KG1 (cell line): ENCODE measurements at places on chromosomes 5 and 9.

- DNase-seq: no peak
These were observed 23.9 kb downstream of the LECT2 start for GRCh38 chr5:135930949-135931295.

DNA sequence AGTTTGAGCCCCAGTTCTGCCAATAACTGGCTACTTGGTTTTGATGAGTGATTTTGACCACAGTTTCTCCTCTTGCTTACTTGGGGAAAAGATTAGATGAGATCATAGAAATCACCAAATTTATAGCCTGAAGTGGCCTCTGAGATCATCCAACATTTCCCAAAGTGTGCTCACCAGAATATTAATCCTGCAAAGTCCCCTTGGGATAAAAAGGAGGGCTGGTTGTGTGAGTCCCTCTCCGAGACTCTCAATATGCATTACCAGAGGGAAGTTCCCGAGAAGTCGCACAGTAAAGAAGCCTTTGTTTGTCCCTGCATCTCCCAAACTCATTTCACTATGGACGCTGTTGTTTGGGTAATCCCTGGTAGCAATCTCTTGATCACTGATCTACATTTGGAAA lies 88.4 kb upstream of the ADRA1B start:
- DNase-seq: no peak

GRCh38 chr5:134603059-134603458 lies 29.6 kb downstream of the SAR1B start:
- DNase-seq: no peak

DNA sequence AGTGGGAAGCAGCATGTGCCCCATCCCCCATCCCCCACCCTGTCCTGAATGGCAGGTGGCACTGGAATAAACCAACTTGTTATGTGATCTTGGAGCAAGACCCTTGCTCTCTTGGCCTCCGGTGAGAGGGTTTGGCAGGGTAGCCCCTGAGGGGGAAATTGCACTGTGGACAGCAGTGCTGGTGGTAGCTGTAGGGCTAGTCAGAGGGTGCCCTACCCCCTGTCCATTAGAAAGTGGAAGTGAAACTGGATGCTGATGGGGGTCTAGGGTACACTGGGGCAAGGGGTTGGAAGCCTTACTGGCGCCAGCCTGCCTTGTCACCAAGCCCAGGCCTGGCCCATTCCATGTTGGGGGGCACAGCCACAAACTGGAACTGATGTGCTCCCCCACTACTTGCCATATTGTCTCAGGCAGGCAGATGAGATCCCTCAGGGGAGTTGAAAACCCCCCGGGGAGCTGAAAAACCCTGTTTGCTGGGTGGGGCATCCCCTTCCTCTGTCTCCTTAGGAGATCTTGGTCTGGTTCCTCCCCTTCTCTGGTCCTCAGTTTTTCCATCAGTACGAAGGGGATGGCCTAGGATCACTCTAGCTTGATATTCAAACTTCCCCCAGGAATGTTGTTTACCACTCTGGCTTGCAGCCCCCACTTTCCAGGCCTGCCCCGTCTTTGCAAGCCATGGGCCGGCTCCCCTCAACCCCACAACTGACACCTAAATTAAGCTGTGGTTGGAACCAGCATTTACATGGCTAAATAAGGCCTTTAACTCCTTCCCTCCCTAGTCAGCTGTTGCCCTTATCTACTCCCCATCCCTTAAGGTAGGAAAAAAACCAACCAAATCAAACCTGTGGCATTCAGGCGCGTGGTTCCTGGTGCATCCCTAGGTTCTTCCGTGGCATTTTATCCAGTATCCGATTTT lies 14.4 kb upstream of the SYNPO start:
- no peak for DNase-seq

GRCh38 chr9:30928045-30928444 lies 1456.4 kb upstream of the ACO1 start:
- no peak for DNase-seq

- DNase-seq: no peak
These were observed 514.5 kb upstream of the RGMB start for GRCh38 chr5:98258939-98259338.

- no peak for DNase-seq
These were observed 47.3 kb downstream of the MED27 start for GRCh38 chr9:132032238-132032950.

GRCh38 chr5:142600611-142601358 lies 85.1 kb downstream of the FGF1 start:
- DNase-seq: no peak

- no peak for DNase-seq
These were observed 292.7 kb upstream of the TARS1 start for GRCh38 chr5:33148076-33148513.

DNA sequence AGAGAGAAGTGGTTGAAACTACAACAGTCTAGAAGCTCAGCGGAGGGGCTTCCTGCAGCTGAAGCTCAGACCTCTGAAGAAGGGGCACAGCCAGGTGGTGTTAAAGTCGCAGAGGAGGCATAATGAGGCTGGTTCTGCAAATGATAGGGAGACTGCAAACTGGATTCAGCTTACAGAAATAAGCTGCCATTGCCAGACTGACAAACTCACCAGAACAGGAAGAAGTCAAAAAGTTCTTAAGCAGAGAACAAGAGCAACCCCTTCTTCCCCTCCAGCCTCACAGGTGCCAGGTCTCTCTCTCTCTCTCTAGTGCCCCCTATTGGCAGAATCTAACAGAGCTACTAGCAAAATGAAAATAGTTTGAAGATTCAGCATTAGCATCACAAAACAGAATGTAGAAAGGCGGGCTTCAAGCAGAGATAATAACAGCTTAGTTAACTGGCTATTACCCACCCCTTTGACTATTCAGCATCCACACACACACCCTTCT lies 76.7 kb downstream of the GRAMD2B start:
- no peak for DNase-seq

DNA sequence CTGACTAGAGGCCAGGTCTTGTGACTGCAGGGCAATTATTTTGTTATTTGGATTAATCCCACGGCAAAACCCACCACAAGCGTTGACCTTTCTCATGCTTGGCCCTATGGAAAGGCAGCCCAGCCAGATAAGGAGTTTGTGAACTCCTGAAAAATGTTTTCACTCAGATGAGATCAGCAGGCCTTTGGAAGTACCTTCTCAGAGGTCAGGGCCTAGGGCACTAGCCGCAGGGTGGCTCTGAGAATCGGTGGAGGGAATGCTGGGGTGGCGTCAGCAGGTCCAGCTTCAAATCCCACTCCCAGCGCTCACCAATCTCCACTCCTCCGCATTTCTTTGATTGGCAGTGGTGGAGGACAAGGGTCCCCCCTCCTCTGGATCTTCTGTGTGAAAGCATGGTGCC lies 194.4 kb downstream of the GADD45G start:
- DNase-seq: no peak

DNA sequence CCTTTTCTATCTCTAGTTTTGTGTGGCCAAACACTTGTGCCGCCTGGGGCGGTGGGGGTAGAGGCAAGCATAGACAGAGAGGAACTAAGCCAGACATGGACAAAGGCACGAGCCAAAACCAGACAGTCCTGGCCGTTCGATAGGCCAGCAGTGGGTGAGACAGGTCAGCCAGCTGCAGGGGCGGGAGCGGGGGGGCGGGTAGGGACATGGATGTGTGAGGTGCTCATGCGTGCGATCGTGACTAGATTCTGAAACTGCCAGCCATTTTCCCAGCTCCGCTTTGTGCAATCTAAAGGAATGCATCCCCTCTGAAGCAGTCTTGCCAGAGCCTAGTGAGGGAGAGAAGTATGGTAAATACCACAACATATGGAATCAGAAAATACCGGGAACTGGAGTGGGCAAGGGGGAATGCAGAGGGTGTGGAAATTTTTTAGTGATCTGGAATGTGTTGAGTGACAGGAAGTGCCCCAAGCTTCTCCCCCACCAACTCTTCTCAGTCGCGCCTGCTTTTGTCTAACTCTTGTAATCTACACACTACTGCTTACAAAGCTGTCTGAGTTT lies 111.9 kb downstream of the NR6A1 start:
- peak; percentile 84 for DNase-seq

- DNase-seq: peak; percentile 48
These were observed 134.4 kb downstream of the AOPEP start for GRCh38 chr9:94860678-94861588.

- DNase-seq: no peak
These were observed 48.4 kb upstream of the EPB41L4A start for GRCh38 chr5:112467485-112467884.

DNA sequence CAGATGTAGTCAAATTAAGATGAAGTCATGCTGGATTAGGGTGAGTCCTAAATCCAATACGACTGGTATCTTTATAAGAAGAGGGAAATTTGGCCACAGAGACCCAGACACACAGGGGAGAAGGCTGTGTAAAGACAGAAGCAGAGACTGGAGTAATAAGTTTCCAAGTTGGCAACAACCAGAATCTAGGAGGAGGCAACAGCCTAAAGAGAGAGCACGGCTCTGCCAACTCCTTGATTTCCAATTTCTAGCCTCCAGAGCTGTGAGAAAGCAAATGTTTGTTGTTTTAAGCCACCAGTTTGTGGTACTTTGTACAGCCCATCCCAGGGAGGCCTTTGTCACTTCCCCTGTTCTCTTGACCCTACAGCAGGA lies 74.4 kb downstream of the ATG10 start:
- DNase-seq: no peak

DNA sequence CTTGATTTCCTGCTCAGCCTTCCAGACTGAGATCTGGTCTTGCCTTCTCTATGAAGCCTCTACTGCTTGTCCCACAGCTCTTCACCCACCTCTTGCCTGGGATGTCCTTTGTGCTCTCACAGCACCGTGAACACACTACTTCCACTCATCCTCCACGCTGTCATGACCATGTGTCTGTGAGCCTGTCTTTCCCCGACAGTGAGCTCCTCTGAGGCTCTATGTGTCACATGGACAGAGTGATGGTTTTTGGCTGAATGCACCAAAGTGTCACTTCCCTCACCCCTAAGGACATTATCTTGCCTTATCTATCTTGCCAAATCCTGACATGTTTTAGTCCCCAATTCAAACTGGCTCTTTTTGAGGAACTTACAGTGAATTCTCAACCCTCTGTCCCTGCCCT lies 11.3 kb downstream of the PHYKPL start:
- DNase-seq: no peak

- no peak for DNase-seq
These were observed 149.7 kb downstream of the SEMA6A start for GRCh38 chr5:116424951-116425350.

GRCh38 chr9:138042640-138043039 lies 165.1 kb downstream of the CACNA1B start:
- DNase-seq: no peak

DNA sequence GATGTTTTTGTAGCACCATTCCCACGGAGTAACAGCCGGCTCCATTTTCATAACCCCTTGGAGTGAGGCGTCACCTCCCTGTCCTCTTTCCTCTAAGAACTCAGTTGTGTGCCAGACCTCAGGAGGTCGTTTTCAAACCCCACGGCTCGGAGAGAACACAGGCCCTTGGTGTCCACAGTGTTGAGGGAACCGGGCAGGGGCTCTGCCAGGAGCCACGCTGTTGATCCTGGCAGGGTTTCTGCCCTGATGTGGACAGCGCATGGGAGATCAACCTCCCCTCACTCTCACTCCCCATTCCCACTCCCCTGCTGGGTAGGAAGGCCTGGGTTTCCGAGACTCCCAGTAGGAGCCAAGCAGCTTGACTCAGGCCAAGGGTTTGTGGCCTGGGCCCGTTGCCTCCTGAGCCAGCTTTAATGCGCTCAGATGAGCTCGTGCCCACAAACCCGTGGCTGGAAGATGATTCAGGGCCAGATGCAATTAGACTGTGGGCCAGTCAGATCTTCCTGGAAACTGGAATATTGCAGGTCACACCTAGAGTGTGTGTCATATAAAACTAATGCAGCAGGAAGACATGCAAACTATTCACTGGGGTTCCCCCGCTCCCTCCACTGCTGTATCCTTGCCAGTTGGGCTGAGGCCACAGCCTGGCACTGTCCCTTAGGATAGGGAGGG lies 133.4 kb downstream of the SLC12A2 start:
- no peak for DNase-seq

DNA sequence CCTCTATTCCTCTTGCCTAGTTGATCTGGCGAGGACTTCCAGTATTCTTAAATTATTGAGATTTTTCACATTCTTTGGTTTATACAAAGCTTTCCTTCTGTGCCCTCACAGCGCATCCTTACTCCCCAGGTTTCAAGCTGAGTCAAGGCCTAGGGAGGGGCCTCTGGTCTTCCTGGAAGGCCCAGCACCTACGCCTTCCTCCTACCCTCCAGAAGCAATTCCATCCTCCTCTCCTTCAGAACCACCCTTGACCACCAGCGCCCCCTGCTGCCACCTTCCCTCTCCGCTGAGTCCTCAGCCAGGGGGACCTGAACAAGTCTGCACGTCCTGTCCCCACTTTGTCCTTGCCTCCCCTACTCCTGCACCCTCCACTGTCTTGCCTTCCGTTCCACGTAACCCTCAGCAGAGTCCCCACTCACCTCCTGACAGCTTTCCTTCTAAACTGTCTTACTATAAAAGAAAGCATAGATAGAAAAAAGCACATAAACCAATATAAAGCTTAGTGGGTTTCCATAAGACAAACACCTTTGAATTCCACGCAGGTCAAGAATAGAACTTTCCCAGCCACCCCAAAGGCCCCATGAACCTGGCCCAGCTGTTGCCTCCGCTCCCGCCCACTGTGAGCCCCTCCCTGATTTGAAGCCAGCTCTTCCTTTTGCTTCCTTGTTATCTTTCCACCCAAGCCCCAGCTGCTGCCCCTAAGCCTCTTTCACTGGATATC lies 63.0 kb upstream of the CTSL start:
- peak; percentile 6 for DNase-seq

DNA sequence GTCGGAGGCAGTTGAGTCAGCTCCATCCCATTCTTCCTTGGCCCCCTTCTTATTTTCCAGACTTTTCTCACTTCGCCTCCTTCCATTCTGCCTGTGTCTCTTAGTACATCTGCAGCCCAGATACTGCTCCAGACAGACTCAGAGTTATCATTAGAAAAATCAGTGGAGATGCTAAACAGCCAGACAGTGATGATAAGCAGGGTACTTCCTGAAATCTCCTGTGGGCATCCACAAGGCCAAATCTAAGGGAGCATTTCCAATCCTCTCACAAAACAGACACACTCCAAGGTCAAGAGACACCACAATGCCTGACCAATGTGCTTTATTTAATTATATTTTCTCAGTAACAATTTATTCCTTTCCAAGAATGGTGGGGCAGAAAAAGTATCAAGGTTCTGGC lies 14.5 kb upstream of the RLN1 start:
- no peak for DNase-seq

- DNase-seq: no peak
These were observed 910 bp downstream of the TRIM14 start for GRCh38 chr9:98117984-98118639.

DNA sequence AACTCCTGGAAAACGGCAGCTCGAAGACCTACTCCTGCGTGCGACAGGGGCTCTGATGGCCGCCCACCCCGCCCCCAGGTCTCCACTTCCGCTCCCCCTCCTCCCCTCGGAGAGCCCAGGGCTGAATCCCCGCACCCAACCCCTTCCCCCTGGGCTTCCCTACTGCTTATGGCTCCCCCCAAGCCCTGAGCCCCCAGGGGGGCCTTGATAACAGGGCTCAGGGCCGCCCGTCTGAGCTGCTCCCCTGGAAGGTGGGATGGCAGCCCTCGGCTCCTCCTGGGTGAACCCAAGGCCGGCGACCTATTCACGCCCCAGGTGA lies 30.4 kb downstream of the GLT6D1 start:
- no peak for DNase-seq

GRCh38 chr5:180343831-180344695 lies 9.1 kb downstream of the GFPT2 start:
- no peak for DNase-seq
